Thymus (tissue), 14 donors: ENCODE measurements at places on chromosomes 7 and 10.

DNA sequence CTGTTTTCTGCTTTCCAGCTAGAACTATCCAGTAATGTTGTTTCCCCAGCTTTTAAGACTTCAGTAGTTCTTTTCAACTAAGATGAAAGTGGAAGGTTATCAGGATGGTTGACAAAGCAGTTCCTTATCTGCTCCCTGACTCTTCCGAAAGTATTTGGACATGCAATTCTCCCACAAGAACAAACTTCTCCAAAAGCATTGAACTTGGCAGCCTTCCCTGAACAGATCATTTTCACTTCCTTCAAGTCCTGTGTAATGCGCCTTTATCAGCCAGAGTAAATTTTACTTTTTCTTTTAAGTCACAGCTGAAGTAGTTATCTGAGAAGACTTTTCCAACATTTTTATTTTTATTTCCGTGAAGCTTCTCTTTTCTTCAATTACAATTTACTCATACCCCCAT lies 39.7 kb downstream of the CDC14C start:
- peak; percentile 31 for DNase-seq
- no peaks in the 10 kb centered on the region for H3K4me1 ChIP-seq
- H3K36me3 ChIP-seq = no peaks in the 10 kb centered on the region
- no peak overlapping the region for H3K27ac ChIP-seq
- H3K27me3 ChIP-seq = no peaks in the 10 kb centered on the region

DNA sequence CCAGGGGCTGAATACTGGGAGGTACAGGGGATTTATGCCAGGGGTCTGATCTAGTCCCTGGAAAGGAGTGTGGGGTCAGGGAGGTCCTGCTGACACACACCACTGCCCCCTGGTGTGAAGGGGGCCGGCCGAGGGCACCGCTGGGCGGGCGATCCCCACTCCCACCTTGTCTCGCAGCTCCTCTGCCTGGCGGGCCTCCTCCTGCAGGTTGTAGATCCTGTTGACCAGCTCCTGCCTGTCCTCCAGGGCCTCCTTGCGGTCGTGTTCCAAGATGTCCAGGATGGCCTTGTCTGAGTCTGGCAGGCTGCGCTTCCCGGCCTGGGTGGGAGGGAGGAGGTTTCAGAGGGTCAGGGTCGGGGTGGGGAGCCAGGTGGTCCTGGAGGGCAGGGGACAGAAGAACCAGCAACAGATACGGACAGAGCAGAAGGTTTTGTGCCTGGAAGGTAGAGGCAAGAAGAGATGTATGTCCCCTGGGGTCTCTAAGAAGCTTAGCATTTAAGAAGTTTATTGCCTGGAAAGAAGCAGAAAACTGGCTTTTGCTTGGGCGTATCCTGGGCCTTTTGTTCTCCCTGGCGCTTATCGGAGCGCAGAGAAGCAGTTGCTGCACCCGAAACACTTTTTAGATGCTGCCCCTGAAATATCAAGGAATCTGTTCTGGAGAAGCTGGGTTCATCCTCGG lies 94.5 kb upstream of the GNA12 start:
- no peak overlapping the region for H3K27ac ChIP-seq
- no peaks in the 10 kb centered on the region for H3K4me1 ChIP-seq
- DNase-seq = no peak
- no peak overlapping the region for H3K4me3 ChIP-seq
- H3K27me3 ChIP-seq = no peaks in the 10 kb centered on the region

DNA sequence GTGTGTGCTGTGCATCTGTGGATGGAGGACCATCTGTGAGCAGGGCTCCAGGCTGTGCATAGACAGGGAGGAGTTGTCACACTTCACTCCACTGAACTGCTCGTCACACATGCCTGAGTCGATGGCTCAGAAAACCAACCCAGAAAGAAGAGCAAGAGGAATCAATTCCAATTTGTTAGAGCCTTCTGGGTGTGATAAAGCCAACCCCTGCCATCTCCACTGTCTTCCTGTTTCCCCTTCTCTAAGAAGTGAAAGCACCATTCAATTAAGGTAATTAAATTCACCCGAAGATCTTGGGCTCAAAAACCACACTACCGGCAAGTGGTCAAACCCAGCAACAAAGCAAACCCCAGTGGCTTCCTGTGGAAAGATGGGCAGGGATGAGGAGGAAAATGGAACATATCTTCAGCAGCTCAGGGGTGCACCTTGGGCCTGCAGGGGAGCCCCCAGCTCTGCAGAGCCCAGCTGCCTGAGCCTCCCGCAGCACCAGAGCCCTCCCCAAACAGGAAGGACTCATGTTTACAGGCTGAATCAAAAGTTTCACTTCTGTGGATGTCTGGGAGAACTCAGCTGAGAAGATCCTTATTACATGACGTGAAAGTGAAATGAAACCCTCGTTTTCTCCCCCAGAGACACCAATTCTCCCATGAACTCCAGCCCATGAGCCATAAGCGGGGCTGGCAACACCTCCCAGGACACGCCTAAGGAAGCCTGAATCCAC lies 10.9 kb downstream of the C10orf71 start:
- peak overlapping the region; percentile 66 for H3K27ac ChIP-seq
- no peak overlapping the region for H3K4me3 ChIP-seq
- peak; percentile 49 for DNase-seq

GRCh38 chr10:63573068-63573697 lies 52.0 kb downstream of the REEP3 start:
- no peaks in the 10 kb centered on the region for H3K27me3 ChIP-seq
- DNase-seq = no peak
- H3K36me3 ChIP-seq = no peaks in the 10 kb centered on the region
- no peak overlapping the region for H3K4me3 ChIP-seq
- no peak overlapping the region for H3K27ac ChIP-seq
- peaks cover 4% of the 10 kb centered on the region for H3K4me1 ChIP-seq

DNA sequence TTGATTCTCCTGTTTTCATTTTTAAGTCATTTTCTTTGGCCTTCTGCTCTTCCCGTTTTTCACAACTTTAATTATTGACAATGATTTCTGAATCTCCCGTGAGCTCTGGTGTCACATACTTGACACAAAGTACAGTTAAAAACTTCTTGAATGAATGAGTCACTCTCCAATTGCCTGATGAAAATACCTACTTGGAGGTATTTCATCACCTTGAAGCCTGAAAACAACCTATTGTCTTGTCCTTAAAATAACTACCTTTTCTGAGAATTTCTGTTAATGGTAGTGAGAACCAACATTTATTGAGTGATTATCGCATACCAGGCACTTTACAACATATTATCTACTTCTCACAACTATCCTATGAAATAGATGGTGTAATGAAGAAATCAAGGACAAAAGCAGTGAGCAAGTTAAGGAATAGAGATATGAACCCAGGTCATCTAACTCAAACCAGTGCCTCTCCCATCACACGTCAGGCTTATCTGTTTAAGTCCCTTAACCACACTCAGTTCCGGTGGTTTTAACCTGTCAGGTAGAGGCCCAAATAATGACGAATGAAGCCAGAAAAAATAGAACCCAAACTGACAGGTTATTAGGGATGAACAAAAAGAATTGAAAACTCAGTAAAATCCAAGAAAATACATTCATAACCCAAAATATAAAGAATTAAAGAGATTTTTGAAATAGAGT lies 11.6 kb downstream of the BET1 start:
- no peak overlapping the region for H3K4me3 ChIP-seq
- H3K36me3 ChIP-seq = no peaks in the 10 kb centered on the region
- no peaks in the 10 kb centered on the region for H3K27me3 ChIP-seq
- no peak for DNase-seq
